A549 treated with Hydrocortisone at 1 μM for 4 hours (cell line): ENCODE measurements at places on chromosomes 6 and 20. TPM values are rescaled to one million over a fixed set of nuclear protein-coding genes. Genes with fewer than 3 reads are reported as not detected.

Gene KIF6
- 0.07 to 0.22 TPM (median 0.17 TPM) in 5 replicates for total RNA-seq

Gene CCR6
- total RNA-seq, result 0.09 TPM in 1 of 5 replicates, not detected in the others

Gene FLRT3
- total RNA-seq, result 1.9 to 3.7 TPM (median 2.0 TPM) in 5 replicates

Gene PRSS16
- 3.0 to 3.4 TPM (median 3.0 TPM) in 5 replicates for total RNA-seq

Gene XKR7
- total RNA-seq, result 0.01 to 0.02 TPM in 2 of 5 replicates, not detected in the others

Gene ZSCAN31
- 1.6 to 2.3 TPM (median 1.8 TPM) in 5 replicates for total RNA-seq

Gene TMEM242
- total RNA-seq, result 5.6 to 7.6 TPM (median 6.8 TPM) in 5 replicates

Gene LHFPL5
- 0.09 to 0.15 TPM (median 0.12 TPM) in 3 of 5 replicates, not detected in the others for total RNA-seq

Gene DNAJC5
- total RNA-seq, result 27.2 to 30.6 TPM (median 28.7 TPM) in 5 replicates

Gene TGM3
- 0.06 to 0.12 TPM (median 0.07 TPM) in 4 of 5 replicates, not detected in the other for total RNA-seq

Gene COX7A2
- total RNA-seq, result 274 to 310 TPM (median 287 TPM) in 5 replicates

Gene SEMG1
- total RNA-seq, result not detected in 5 replicates

Gene BEND3
- total RNA-seq, result 3.0 to 4.2 TPM (median 3.1 TPM) in 5 replicates

Gene RGS17
- total RNA-seq, result 4.5 to 6.5 TPM (median 6.3 TPM) in 5 replicates

Gene ZC3H12D
- total RNA-seq, result 0.03 to 0.12 TPM (median 0.06 TPM) in 4 of 5 replicates, not detected in the other

Gene RNF144B
- total RNA-seq, result 0.12 to 0.68 TPM (median 0.42 TPM) in 5 replicates

Gene C6orf52
- total RNA-seq, result 1.5 to 2.7 TPM (median 2.1 TPM) in 5 replicates

Gene LPA
- total RNA-seq, result 0.08 to 0.18 TPM (median 0.09 TPM) in 5 replicates

Gene ID4
- total RNA-seq, result 0.63 to 1.3 TPM (median 0.86 TPM) in 5 replicates

Gene PRPH2
- not detected in 5 replicates for total RNA-seq
